HepG2 (cell line): ENCODE measurements at places on chromosomes 1 and 21.

DNA sequence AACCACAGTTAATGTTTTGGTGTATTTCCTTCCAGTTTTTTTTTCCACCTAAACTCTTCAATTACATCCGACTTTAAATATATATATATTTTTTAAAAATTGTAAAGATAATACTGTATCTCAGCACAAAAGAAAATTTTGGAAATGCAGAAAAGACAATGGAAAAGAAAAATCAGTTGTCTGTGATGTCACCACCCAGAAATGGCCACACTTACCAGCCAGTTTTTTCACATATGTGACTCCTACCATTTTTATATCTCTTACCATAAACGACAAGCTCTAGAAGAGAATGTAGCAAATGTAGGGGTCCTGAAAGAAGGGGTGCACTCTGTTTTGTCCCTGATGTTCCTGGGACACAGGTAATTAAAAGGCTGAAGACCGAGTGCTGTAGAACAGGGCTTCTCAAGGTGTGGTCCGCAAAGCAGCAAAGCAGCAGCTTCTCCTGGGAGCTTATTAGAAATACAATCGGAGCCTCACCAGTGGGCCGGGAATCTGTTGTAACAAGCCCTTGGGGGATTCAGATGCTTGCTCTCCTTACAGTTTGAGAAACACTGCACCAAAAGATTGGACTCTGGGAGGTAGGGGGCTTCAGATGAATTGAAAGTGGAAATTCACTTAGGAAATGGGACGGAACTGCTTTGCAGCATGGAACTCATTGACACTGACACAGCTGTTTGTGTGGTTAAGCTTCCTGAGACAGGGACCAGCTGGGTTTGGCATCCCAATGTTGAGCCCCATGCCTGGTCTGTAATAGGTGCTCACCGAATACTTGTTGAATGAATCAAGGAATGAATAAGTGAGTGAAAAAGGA is 44.1 kb downstream of the ALPL start:
- H3K27me3 ChIP-seq = peaks cover 48% of the 10 kb centered on the region
- H3K4me1 ChIP-seq = peaks cover 21% of the 10 kb centered on the region
- no peaks in the 10 kb centered on the region for H3K36me3 ChIP-seq
- no peak overlapping the region for H3K27ac ChIP-seq
- DNase-seq = no peak

DNA sequence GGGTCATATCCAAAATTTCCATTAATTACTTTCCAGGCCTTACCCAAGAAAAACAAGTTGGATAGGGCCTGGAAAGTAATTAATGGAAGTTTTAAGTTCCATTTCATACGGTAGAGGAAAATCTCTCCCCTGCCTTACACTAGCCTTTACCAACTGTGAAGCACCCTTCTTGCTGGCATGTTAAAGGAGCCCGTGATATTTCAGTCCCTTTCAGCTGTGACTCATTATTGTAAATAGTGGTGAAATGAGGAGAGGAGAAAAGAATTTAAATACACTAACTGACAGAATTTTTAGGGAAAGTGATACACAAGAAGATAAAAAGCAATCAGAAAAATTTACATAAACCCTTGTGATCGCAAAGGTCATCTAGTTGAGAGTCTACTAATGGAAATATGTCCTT is 20.3 kb upstream of the KAZN start:
- peaks cover 1% of the 10 kb centered on the region; the same call in 1 of the 2 replicates for H3K27me3 ChIP-seq
- H3K27ac ChIP-seq = no peak overlapping the region
- H3K4me1 ChIP-seq = no peaks in the 10 kb centered on the region

DNA sequence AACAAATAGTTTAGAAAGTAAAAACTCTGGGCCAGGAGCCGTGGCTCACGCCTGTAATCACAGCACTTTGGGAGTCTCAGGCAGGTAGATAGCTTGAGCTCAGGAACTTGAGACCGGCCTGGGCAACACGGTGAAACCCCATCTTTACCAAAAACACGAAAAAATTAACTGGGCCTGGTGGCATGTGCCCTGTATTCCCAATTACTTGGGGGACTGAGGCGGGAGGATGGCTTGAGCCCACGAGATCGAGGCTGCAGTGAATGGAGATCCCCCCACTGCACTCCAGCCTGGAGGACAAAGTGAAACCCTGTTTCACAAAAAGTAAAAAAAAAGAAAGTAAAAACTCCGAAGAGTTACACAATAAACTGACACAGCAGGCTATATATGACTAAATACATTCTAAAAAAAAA is 10.6 kb downstream of the CEP170 start:
- H3K4me3 ChIP-seq = no peak overlapping the region
- no peaks in the 10 kb centered on the region for H3K27me3 ChIP-seq
- peaks cover 13% of the 10 kb centered on the region; the same call in 1 of the 2 replicates for H3K4me1 ChIP-seq
- no peaks in the 10 kb centered on the region; the same call in none of the 2 replicates for H3K36me3 ChIP-seq

- peaks cover 7% of the 10 kb centered on the region; the same call in 1 of the 3 replicates for H3K27me3 ChIP-seq
- H3K27ac ChIP-seq = no peak overlapping the region
- no peaks in the 10 kb centered on the region for H3K36me3 ChIP-seq
- H3K4me3 ChIP-seq = no peak overlapping the region
- no peak for DNase-seq
Observed at GRCh38 chr1:67801903-67802302, 31.4 kb downstream of the GNG12 start.
